ENCODE measurements at places on chromosomes 3 and 15.

- no peak for DNase-seq
These were observed 218.4 kb downstream of the SOX2 start for GRCh38 chr3:181930105-181930504.

DNA sequence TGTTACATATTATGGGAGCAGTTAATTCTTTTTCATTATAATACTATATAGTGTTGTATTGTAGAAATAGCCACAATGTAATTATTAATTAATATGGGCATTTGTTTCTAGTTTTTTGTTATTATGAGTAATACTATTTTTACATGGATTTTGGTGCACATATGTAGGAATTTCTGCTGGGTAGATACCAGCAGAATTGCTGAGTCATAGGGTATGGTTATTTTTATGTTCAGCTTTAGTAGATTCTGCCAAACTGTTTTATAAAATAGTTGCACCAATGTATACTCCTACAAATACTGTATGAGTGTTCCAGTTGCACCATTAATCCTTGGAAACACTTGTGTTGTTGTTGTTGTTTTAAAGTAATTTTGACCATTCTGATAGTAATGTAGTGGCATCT is 91.5 kb downstream of the SH3GL3 start:
- DNase-seq = no peak

DNA sequence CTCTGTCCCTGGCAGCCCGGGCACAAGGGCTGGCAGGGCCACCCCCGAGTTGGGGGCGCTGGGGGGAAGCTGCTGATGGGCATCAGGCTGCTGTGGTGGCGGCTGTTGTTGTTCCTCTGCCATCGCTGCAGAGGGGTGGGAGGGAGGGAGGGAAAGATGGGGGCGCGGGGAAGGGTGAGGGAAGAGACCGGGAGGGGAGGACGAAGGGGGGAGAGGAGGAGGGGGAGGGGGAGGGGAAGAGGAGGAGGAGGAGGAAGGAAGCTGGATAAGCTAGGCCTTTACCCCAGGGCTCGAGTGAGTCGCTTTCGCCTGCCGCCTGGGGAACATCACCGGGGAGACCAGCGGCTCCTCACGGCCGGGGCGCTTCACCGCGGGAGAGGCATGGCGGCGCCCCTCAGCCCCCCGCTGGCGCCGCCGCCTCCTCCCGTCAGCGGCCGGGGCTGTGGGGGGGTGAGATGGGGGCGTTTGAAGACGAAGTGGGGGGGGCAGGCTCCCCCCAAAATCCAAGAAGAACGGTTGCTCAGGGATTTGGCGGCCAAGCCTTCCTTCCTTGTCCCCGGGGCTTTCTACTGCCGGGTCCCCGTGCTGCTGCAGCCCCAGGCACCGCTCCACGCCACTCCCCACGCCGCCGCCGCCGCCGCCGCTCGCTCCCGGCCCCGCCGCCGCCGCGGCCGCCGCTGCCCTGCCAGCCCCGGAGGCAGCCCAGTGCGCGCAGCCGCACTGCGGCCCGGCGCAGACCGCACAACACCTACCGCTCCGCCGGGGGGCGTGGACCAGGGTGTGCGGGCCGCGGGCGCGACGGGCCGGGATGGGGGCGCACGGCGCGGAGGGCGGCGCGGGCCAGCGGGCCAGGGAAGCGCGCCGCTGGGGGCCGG is at the start of gene RFX7:
RFX7 (minus strand) TSS at position 717 of the 875 bp plus-strand sequence; CDS start at position 123, 594 bp downstream.
- peak; percentile 48 for DNase-seq

- no peak for DNase-seq
These were observed 17.9 kb upstream of the CRABP1 start for GRCh38 chr15:78322243-78322642.

DNA sequence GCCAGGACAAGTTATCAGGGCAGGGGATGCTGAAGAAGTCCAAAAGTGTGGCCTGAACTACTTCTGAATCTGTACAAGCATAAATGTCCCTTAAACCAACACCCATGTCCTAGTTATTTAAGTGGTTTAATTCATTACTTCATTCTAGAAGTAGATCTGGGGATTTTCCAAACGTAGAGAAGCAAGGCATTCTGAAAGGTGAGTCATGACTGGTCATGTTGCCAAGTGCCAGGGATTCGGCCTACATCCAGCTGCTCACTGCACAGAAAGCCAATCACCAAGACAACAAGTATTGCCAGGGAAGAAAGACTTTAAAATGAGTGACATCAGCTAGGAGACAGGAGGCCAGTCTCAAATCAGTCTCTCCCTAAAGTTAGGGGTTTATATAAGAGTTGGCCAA is 396.6 kb downstream of the GABRB3 start:
- no peak for DNase-seq

DNA sequence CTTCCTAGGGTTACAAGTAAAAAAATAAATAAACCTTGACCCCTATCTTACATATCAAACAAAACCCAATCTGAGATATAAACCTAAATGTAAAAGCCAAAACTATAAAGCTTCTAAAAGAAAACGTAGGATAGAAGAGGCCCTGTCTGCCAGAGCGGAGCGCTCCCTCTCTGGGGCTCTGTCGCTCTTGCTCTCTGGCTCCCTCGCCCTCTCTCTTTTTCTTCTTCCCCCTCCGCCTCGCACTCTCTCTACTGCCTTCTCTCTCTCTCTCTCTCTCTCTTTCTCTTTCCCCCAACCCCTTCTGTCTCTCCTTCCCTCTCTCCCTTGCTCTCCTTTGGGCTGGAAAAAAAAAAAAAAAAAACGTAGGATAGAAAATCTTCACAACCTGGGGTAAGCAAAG is 21.6 kb downstream of the RYK start:
- no peak for DNase-seq

DNA sequence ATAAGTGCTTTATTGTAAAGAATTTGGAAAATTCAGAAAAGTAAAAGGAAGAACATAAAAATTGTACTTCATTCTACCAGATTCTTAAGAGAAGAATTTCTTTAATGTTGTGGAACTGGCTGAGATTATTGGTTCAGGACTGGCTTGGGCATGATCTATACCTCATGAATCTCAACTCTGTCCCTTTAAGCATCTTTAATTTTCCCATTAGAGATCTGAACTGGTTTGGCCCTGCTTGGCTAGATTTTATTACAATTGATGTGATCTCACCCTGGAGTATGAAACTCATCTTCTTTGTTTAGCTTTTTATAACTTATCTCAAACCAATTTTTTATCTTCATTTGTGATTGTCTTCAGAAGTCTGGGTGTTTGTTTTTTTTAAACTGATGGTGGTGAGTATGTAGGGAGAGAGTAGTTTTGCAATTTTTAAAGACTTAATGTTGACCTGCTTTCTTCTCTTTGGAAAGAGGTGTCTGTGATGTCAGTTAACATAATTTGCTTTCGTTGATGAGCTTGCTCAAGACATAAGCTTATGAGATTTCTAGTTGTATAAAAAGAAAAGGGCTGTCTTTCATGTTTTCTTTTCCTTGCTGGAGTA is 61.9 kb downstream of the ZNF609 start:
- no peak for DNase-seq

GRCh38 chr3:19250959-19251610 is 102.8 kb downstream of the KCNH8 start:
- DNase-seq = no peak

DNA sequence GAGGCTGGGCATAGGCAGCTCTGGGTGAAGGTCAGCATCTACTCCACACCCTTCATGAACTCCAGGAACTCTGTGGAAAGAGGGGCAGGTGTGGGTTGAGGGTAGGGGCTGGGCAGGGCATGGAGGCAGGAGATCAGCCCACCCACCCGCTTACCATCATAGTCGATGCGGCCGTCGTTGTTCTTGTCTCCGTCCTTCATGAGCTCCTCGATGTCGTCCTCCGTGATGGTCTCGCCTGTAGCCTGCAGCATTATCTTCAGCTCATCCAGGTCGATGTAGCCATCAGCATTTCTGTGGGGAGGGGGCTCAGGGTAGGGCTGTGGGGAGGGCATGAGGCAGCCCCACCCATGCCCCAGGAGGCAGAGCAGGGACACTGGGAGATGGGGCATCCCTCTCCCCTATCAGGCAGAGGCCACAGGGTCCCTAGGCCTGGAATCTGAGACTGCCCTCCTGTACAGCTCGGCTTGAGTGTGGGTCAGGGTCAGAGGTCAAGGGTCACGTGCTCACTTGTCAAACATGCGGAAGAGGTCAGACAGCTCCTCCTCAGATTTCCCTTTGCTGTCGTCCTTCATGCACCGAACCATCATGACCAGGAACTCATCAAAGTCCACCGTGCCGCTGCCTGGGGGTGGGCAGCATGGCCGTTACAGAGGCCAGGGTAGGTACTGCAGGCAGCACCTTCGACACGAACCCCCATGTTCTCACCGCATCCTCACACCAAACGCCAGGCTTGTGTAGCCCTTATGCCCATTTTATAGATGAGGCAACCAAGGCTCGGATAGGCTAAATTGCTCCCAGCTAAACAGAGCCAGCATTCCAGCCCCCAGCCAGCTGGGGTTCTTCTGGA is 2.4 kb downstream of the TNNC1 start:
- DNase-seq = no peak

DNA sequence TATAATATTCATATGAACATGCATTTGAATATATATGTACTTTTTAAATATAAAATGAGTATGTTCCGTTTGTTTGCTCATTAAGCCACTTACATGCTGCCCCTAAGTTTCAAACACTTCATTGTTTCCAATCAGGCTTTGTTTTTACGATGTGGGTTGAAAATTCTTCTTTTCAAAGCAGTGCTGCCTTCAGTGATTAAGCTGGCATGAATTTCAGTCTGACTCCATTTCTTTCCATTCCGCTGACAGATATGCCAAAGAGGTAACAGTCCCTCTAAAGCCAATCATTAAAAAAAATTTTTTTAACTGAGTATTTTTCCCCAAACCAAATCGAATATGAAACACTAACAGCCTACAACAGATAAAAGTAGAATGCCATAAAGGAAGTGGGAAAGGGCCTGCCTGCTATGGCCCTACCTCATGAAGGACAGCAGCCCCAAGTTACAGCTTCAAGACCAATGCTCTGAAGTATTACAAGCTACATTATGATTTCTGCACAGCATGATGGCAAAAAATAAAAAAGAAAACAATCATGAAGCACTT is 40.0 kb downstream of the DCUN1D1 start:
- no peak for DNase-seq

DNA sequence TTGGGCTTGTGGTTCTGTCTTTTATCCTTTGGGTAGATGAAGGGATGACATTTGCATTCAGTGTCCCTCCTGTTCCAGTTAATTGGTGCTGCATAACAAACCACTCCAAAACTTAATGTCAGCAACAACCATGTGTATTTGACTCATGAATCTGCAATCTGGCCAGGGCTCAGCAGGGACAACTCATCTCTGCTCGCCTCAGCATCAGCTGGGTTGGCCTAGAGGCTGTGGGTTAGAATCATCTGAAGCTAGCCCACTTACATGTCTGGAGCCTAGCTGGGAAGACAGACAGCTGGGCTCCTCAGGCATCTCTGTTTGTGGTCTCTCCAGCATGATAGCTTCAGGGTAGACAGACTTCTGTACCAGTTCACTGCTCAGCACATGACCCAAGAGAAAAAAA is 92.0 kb downstream of the TMEM108 start:
- no peak for DNase-seq

DNA sequence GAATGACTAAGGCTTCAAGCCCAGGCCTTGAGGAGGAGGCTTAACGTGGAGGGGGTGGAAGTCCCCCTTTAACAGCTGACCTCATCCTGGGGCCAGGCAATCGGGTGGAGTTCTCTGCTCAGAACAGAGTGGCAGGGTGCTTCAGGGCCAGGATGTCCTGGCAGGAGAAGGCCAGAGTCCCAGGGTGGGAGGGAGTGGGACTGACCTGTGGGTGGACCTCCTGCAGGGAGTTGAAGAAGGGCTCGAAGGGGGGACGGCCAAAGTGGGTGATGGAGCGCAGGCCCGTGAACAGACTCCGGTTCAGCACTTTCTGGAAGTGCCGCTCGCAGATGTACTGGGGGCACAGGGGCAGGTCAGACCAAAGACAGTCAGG is 19.6 kb downstream of the DUOX2 start:
- DNase-seq = no peak

GRCh38 chr15:86876387-86876944 is 796.8 kb downstream of the AGBL1 start:
- no peak for DNase-seq

DNA sequence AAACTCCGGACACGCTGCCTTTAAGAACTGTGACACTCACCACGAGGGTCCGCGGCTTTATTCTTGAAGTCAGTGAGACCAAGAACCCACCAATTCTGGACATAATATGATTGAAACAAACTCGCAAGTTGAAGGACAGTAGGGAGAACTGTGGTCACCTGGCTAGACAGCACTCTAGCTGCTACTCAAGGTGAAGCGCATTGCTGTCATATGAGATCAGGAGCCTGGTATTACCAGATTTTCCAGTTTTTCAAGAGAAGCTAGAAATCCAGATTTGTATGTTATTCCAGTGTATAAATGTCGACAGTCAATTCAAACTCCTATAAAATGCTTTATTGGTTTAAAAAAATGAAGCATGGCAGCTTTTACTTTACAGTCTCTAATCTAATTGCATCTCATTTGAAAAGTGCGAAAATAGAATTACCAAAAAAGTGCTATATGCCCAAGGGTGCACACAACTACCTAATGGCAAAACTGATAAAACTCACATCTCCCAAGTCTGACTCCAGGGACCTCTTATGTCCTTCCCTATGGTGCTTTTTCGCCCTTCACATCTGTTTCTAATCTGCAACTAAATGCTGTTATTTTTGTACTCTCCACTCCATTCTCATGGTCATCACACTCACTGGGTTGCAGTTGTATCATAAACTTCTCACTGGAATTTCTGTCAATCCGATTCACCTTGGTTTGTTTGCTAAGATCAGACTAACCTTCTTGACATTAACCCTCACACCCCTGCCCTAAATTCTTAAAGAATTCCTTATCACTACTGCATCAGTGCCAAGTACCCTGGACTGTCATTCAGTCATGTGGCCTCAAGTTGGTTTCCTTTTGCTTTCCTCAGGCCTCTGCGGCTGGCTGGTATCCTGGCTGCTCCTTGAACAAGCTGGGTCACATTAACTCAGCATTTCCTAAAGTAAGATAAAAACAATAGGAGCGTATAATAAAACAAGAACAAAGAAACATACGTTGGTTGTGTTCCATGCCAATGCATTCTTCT is 31.5 kb upstream of the ARHGEF26 start:
- DNase-seq = no peak

DNA sequence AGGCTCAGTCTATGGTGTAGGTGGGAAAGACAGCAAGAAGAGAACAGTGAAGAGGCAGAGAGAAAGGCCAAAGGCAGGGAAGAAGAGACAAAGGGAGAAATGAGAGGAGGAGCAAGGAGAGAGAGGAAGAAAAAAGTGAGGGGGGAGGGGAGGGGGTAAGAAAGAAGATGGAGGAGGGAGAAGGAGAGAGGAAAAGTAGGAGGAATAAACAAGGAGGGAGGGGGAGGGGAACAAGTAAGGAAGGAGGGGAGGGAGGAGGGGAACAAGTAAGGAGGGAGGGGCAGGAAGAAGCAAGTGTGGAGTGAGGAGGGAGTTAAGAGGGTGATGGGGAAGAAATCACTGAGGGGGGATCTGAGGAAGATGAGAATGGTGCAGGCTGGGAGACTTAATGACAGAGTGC is 45.5 kb upstream of the FGD5 start:
- no peak for DNase-seq

DNA sequence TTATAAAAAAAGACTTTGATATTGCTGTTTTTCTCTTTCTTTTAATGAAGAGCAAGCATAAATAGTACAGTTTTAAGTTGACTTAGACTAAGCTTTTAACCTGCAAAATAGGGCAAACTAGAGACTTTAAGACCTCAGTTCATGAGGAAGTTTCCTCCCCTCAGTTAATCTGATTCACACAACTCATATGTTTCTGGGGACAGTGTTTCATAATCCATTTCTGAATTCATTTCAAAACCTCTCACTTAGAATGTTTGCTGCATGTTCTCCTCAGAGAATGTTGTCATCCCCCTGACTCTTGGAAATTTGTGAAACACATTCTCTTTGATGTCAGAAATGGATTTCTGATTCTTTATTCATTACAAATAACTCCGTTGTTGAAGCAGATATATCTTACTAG is 79.3 kb upstream of the SKOR1 start:
- no peak for DNase-seq

Measured in KG1 (cell line).